HFFc6 (cell line): ENCODE measurements at places on chromosomes 5 and 9. TPM values are rescaled to one million over a fixed set of nuclear protein-coding genes. Genes with fewer than 3 reads are reported as not detected.
A peak's percentile ranks its signal among the peaks of the same experiment; 100 is the strongest.

GRCh38 chr5:109589986-109590385 is 99.7 kb upstream of the MAN2A1 start:
- no peaks in the 10 kb centered on the region for H3K36me3 ChIP-seq
- no peak for DNase-seq
- H3K27me3 ChIP-seq, result no peaks in the 10 kb centered on the region; the same call in 1 of the 2 replicates
- H3K27ac ChIP-seq, result no peak overlapping the region
- H3K4me1 ChIP-seq, result no peaks in the 10 kb centered on the region
- no peak overlapping the region for H3K4me3 ChIP-seq

DNA sequence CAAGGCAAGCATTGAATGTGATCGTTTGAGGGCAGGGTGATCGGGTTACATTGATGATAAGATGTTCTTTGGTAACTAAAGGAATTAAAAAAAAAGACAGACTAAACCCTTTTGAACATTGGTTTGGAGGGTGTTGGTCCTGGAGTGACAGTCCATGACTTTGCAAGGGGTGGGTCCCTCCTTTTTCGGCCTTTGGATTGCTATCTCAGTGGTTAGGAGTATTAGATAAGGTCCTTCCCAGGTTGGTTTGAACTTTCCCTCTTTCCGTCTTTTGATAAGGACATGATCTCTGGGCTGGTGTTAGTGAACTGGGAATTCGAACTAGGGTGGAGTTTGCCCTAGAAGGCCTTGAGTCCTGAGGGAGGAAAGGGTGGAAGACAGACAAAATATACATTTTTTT is 5.4 kb upstream of the ABO start:
- H3K27ac ChIP-seq, result no peak overlapping the region
- DNase-seq, result no peak
- no peaks in the 10 kb centered on the region for H3K36me3 ChIP-seq
- no peaks in the 10 kb centered on the region for H3K4me1 ChIP-seq
- no peak overlapping the region for H3K4me3 ChIP-seq

- peak overlapping the region; percentile 77 for H3K4me3 ChIP-seq
- peaks cover 25% of the 10 kb centered on the region for H3K4me1 ChIP-seq
- H3K27me3 ChIP-seq, result peaks cover 27% of the 10 kb centered on the region
- H3K27ac ChIP-seq, result peak overlapping the region; percentile 2; the same call in 1 of the 2 replicates
- DNase-seq, result no peak
These were observed 717.9 kb upstream of the WWC1 start for GRCh38 chr5:167573370-167574127.

GRCh38 chr9:120360046-120360445 is 219.9 kb downstream of the CDK5RAP2 start:
- H3K4me3 ChIP-seq, result no peak overlapping the region
- H3K27ac ChIP-seq, result no peak overlapping the region
- peaks cover 19% of the 10 kb centered on the region for H3K4me1 ChIP-seq
- peaks cover 2% of the 10 kb centered on the region; the same call in 1 of the 2 replicates for H3K27me3 ChIP-seq
- H3K36me3 ChIP-seq, result peaks cover 3% of the 10 kb centered on the region; the same call in 1 of the 2 replicates

DNA sequence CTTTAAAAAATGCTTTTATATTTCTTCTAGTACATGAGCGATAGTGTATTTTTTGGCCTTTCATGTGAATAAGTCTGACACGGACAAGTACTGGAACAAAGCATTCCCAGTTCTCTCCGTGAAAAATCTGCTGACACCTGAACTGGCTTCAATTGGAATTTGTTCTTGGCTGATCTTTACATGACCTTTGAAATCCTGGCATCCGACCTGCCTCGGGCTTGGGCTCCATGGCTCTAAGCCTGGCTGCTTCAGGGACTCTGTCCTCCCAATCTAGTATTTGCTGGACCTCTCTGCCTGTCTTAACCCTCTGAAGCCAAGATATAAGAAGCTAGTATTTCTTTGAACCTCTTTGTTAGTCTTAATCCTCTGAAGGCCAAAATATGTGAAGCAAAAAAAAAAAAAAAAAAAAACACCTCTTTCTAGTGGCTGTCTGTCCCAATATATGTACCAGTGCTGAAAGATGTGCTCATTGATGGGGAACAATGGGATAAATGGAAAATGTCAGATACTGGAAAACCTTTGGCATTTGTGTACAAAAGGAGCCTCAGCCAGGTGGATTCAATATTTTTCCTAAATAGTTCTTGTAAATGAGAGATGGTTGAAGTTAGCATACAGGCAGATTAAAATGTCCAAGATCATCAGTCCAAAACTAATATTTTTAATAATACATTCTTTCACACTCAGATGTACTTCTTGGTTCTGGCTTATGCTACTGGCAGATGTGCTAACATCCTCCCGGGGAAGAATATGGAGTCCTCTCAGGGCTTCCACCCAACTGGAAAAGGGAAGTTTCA is 470.6 kb downstream of the TUSC1 start:
- no peaks in the 10 kb centered on the region for H3K4me1 ChIP-seq
- no peak overlapping the region for H3K27ac ChIP-seq
- no peaks in the 10 kb centered on the region for H3K36me3 ChIP-seq
- no peaks in the 10 kb centered on the region for H3K27me3 ChIP-seq
- DNase-seq, result no peak

DNA sequence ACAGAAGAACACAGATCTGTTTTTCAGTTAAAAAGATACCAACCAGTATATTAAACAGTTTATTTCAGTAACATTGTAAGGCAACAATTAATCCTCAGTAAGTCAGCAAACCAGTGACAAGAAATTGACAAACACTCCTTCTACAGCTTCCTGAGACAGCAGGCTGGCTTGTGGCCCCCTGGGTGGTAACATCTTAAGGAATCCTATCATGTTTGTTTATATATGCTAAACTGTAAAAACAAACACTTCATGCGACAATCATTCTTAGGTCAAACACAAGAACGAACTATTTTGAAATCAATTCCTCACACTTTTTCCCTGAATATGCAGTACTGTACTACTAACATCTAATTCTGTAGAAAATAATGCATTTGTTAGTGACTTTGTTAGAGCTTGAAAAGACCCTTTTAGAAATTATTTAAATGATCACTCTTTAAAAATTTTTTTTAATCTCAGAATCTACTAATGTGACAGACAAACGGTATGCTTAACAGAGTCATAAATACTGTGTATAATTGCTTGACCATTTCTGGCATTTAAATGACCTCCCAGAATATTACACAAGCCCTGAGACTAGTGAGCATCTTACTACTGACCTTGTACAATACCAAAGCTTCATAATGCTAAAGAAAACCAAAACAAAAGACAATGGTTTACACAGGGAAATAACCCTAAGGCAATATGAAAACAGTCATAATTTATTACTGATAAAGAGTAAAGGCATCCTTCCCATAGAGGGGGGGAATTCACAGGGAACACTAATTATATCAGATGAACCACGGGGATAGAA is 48.2 kb downstream of the ERMP1 start:
- peak; percentile 24 for DNase-seq
- no peak overlapping the region for H3K4me3 ChIP-seq
- peak overlapping the region; percentile 43 for H3K27ac ChIP-seq
- peaks cover 44% of the 10 kb centered on the region for H3K4me1 ChIP-seq

Gene CNTNAP3
- total RNA-seq, result not detected in 3 replicates

GRCh38 chr5:126591549-126591948 is 3.5 kb downstream of the ALDH7A1 start:
- no peak overlapping the region for H3K27ac ChIP-seq
- DNase-seq, result no peak
- peaks cover 35% of the 10 kb centered on the region for H3K4me1 ChIP-seq
- peaks cover 13% of the 10 kb centered on the region for H3K36me3 ChIP-seq

Gene PKD2L2
- total RNA-seq, result not detected in 3 replicates

DNA sequence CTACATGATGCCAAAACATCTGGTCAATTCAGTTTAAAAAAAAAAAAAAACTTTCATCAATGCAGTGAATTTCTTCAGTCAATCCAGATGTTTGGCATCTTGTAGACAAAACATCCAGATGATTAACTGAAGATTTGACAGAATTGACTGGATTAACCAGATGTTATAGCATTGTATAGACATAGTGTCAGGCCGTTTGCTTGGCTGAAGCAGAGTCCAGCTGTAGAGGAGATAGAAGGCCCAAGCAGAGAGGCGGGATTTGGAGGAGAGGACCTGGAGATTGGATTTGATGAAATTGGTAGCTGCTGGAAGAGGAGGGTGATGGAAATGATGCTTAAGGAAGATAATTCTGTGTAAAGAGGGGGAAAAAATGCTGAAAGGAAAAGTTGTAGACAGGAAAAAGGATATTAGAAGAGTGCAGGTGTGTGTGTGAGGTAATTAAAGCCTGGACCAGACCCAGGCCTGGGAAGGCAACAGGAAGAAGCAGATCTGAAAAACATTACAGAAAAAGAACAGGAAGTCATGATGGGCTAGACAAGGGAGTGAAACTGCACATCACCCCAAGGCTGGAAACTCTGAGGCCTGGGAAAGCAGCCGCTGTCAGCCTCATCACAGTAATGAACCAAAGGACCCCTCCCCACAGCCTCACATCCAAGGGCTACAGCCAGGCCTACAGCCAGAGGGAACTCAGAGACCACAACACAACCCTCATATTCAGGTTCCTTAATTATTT is 258.3 kb downstream of the CWC27 start:
- no peak overlapping the region for H3K4me3 ChIP-seq
- H3K4me1 ChIP-seq, result peaks cover 71% of the 10 kb centered on the region
- H3K36me3 ChIP-seq, result peaks cover 43% of the 10 kb centered on the region

GRCh38 chr5:9337928-9338595 is 207.8 kb downstream of the SEMA5A start:
- peak; percentile 79 for DNase-seq
- peaks cover 89% of the 10 kb centered on the region for H3K4me1 ChIP-seq
- peaks cover 2% of the 10 kb centered on the region; the same call in 1 of the 2 replicates for H3K27me3 ChIP-seq
- H3K27ac ChIP-seq, result peak overlapping the region; percentile 82
- H3K36me3 ChIP-seq, result peaks cover 31% of the 10 kb centered on the region
- peak overlapping the region; percentile 78 for H3K4me3 ChIP-seq

GRCh38 chr9:134768709-134769351 is 111.8 kb upstream of the FCN2 start:
- peaks cover 25% of the 10 kb centered on the region for H3K27me3 ChIP-seq
- H3K4me3 ChIP-seq, result peak overlapping the region; percentile 52; the same call in 1 of the 2 replicates
- peaks cover 21% of the 10 kb centered on the region for H3K36me3 ChIP-seq
- DNase-seq, result peak; percentile 59
